Activated gamma-delta T cell treated with Interleukin-2 at 50 U/mL for 16 hours (primary cell): ENCODE measurements at places on chromosomes 5 and 9.

DNA sequence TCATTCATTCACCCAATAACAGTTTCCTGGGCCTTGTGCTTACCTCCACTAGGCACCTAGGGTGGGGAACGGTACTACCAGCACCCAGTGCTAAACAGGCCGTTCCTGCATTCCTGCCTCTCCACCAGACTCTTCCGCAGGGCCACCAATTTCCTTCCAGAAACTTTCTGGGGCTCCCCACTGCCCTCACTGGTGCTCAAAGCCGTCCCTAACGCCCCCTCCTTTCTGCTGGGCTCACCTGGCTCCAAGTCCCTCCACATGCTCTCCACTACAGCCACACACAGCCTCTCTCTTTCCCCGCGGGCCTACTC lies 1.4 kb downstream of the PHF19 start:
- DNase-seq, result no peak

DNA sequence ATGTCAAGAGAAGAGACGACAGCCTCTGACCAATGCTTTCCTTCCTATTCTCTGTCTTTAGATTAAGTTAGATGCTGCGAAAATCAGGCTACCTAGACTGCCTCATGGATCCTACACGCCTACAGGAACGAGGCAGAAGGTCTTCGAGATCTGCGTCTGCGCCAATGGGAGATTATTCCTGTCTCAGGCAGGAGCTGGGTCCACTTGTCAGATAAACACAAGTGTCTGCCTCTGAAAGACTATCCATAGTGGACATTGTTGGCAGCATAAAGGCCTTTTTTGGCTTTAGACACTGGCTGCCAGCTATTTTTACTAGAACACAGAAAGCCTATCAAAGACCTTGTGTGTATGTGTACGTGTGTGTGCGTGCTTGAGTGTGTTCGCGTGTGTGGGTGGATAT lies 90.9 kb upstream of the PPP1R2B start:
- DNase-seq, result no peak

DNA sequence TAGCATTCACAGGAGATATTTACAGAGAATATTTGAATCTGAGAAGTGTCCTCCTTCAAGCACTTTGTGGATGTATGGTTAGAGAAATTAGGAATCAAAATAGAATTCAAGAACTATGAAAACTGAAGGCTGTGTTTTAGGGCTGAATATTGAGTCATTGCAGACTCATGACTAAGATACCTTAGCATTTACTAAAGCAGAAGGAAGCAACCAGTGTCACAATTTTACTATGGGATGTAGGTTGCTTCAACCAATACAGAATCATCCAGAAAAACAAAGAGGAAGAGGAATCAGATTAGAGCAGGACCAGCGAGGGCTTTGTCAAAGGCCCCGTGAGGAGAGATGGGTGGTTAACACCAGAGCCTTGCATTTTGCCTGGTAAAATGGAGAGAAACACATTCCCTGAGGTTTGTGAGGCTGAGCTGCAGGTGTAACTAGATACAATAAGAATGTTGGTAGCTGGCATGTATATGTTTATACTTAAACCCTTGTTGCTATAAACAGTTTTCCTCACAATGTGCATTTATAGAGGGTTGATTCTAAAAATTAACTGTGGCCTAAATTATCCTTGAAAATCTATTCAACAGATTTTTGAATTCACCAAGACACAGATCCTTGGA lies 518.1 kb downstream of the AGTPBP1 start:
- DNase-seq, result no peak

- DNase-seq, result no peak
These were observed 122.0 kb downstream of the GALNT10 start for GRCh38 chr5:154312576-154312975.

- no peak for DNase-seq
These were observed 533.2 kb downstream of the CTNND2 start for GRCh38 chr5:11371021-11371420.

DNA sequence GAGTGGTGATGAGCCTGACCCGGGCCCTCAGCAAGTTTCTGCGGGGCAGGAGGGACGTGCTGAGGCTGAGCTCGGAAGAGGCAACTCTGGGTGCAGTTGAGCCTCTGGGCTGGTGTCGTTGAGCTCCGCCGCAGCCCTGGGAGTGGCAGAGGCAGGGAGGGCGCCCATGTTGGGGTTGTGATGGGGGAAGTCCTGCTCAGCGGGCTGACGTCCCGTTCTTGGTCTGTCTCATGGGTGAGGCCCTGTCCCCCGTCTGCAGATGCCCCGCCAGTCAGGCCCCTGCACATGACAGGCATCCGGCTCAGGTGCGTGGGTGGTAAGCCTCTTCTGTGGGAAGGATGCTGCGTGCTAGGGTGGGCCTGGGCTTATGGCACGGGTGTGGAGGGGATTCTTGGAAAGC lies 64.3 kb downstream of the RXRA start:
- peak; percentile 65 for DNase-seq

GRCh38 chr9:6910032-6910431 lies 152.3 kb downstream of the KDM4C start:
- no peak for DNase-seq

- no peak for DNase-seq
These were observed 1010.4 kb downstream of the TLE1 start for GRCh38 chr9:80678906-80679305.

GRCh38 chr5:128274441-128274840 lies 190.9 kb downstream of the SLC12A2 start:
- DNase-seq, result no peak

GRCh38 chr9:129697656-129698253 lies 32.3 kb downstream of the PRRX2 start:
- no peak for DNase-seq

- no peak for DNase-seq
These were observed 416.3 kb downstream of the SPATA31D1 start for GRCh38 chr9:82404881-82405280.

DNA sequence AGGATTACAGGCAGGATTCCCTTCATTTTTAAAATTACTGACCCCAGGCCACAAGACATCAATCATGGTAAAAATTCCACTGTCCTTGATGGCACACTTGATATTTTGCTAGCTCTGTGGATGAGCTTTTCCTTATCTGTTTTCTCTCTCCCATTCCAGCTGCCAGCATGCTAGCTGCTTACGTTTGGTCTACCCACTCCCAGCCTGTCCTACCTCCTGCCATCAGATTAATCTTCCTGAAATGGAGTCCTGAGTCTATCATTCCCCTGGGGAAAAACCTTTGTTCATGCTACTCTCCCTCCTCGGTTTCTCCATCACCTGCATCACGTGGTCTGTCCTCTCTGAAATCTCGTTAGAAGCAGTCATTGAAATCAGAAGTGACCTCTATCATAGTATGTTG lies 108.9 kb downstream of the F2RL2 start:
- DNase-seq, result no peak
